Occipital lobe (tissue), 3 donors: ENCODE measurements at places on chromosomes 1 and 21. TPM values are rescaled to one million over a fixed set of nuclear protein-coding genes. Genes with fewer than 3 reads are reported as not detected.

Gene HYI
- 32.1 TPM for total RNA-seq

Gene DFFA
- 29.6 TPM for total RNA-seq

Gene GUCA2A
- not detected for total RNA-seq

Gene TMEM39B
- 4.2 TPM for total RNA-seq

Gene ADAM30
- not detected for total RNA-seq

Gene CELA3A
- total RNA-seq, result not detected

Gene GBP6
- total RNA-seq, result 0.47 TPM

Gene CPT2
- total RNA-seq, result 4.2 TPM

Gene ENAH
- 73.5 TPM for total RNA-seq

Gene S100A3
- not detected for total RNA-seq

Gene C1orf87
- total RNA-seq, result 0.31 TPM

Gene S100A7
- total RNA-seq, result not detected

Gene RIPK4
- total RNA-seq, result 0.47 TPM

Gene FBXO42
- 29.5 TPM for total RNA-seq

Gene CLCA4
- total RNA-seq, result not detected

Gene LRRC39
- total RNA-seq, result 8.0 TPM

Gene MCOLN2
- not detected for total RNA-seq

Gene OR2T34
- total RNA-seq, result not detected

Gene LCE1C
- total RNA-seq, result not detected

Gene RPE65
- 0.16 TPM for total RNA-seq

Gene AK5
- 27.8 TPM for total RNA-seq

Gene COL16A1
- 5.8 TPM for total RNA-seq

Gene PLA2G2F
- total RNA-seq, result not detected

Gene GNB1
- total RNA-seq, result 144 TPM

Gene TSNAX
- 63.8 TPM for total RNA-seq

Gene PLA2G2D
- not detected for total RNA-seq

Gene TRIM63
- 0.16 TPM for total RNA-seq

Gene RIMKLA
- total RNA-seq, result 22.9 TPM

Gene BOLA1
- 12.0 TPM for total RNA-seq

Gene CAMK2N1
- 77.2 TPM for total RNA-seq

Gene KPRP
- not detected for total RNA-seq

Gene PUM1
- total RNA-seq, result 140 TPM

Gene PLA2G5
- 0.16 TPM for total RNA-seq

Gene CSMD2
- total RNA-seq, result 38.4 TPM

Gene SLC2A1
- total RNA-seq, result 29.3 TPM

Gene FCMR
- 0.47 TPM for total RNA-seq

Gene CLK2
- 26.5 TPM for total RNA-seq

Gene FCGR3B
- 0.31 TPM for total RNA-seq

Gene TOMM40L
- 20.1 TPM for total RNA-seq

Gene KRTAP13-2
- not detected for total RNA-seq

Gene RGS4
- total RNA-seq, result 1.9 TPM
